CD4-positive, alpha-beta T cell treated with Interleukin-10 for 1 hour (primary cell): ENCODE measurements at places on chromosomes 11 and 22.

GRCh38 chr22:49203859-49204598 lies 623.6 kb downstream of the BRD1 start:
- DNase-seq, result no peak

DNA sequence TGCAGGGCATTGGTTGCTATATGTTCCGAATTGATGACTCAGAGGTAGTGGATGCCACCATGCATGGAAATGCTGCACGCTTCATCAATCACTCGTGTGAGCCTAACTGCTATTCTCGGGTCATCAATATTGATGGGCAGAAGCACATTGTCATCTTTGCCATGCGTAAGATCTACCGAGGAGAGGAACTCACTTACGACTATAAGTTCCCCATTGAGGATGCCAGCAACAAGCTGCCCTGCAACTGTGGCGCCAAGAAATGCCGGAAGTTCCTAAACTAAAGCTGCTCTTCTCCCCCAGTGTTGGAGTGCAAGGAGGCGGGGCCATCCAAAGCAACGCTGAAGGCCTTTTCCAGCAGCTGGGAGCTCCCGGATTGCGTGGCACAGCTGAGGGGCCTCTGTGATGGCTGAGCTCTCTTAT lies 5.4 kb upstream of the TTC36 start:
- no peak for DNase-seq

DNA sequence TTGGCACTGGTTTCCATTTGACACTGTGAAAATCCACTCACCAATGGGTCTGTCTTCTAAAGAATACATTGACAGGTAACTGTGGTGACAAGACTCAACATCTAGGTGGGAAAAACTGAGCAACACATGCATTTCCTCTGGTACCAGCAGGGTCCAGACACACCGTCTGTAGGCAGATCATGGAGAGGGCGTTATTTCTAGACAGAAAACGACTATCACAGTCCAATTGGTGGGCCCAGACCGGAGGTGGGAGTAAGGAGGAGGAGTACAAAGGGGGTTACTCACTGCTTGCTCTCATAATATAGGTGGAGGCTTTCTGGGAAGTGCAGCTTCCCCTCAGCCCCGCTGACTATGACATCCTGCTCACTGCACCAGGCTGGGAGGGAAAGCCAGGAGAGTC lies 9.9 kb downstream of the OVCH2 start:
- no peak for DNase-seq

GRCh38 chr11:8686325-8686724 lies 3.7 kb downstream of the RPL27A start:
- no peak for DNase-seq

DNA sequence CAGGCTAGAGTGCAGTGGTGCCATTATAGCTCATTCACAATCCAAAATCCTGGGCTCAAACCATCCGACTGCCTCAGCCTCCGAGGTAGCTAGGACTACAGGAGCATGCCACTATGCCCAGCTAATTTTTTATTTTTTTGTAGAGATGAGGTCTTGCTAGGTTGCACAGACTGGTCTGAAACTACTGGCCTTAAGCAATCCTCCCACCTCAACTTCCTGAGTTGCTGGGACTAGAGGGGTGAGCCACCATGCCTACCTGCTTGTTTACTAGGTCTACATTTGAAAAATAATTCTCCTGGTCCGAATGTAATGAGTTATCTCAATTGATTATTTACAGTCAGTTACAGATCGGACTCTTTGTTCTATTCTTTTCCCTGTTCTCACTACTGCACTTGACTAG lies 22.0 kb downstream of the TAF1D start:
- no peak for DNase-seq

- DNase-seq, result no peak
Observed at GRCh38 chr11:66339162-66339675, 3.0 kb upstream of the RIN1 start.

GRCh38 chr22:29689206-29689879 lies 30.5 kb upstream of the CABP7 start:
- DNase-seq, result no peak

DNA sequence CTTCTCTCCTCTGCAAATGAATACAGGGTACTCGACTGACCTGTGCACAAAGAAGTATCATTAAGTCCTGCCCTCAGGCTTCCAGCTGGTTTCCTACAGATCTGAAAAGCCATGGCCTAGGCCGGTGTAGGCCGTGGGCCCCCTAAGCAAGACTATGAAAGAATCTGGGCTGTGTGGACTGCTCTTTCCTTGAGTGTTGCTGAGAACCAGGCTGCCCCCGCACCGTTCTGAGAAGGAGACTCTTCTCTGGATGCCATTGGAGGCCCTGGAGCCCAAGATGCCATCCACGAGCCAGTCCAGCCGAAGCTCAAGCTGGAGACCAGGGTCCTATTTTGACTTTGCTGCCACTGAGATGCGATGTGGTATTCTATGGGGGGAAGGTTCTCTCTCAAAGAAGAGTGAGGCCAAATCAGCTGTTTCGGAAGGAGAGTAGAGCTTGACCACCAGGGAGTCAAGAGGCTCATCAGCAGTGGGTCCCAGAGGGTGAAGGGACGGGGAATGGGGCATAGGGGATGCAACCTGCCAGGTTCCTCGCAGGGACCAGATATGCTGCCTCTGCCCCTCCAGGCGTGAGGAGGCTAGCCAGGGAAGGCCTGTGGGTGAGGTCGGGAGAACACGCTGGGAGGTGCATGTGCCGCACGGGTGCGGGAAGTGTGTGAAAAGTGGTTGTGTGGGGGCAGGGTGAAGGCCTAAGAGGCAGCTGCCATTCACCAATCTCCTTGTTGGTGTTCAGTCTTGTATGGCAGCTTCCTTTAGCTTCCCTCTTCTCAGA lies 96.4 kb upstream of the B3GAT1 start:
- no peak for DNase-seq

GRCh38 chr11:34978236-34979191 lies 62.1 kb downstream of the PDHX start:
- DNase-seq, result no peak

DNA sequence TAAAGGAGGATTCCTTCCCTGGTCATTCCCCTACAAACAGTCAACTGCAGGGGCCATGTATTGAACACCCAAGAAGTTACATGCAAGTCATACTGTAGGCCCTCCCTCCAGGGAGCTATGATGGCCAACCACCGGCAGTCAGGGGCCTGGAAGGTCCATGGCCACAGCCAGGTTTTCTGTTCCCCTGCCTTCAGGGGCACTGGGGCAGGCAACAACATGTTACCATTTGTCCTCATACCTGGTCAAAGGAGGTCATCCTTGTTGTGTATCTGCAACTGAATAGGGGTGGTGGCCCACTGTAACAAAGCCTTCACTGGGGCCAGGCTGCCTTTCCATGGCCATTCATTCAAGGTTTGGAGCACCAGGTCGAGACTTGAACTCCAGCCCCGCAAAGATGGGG lies 433.6 kb downstream of the DYNC2H1 start:
- DNase-seq, result no peak

GRCh38 chr22:46366801-46367706 lies 31.5 kb downstream of the TRMU start:
- DNase-seq, result no peak

DNA sequence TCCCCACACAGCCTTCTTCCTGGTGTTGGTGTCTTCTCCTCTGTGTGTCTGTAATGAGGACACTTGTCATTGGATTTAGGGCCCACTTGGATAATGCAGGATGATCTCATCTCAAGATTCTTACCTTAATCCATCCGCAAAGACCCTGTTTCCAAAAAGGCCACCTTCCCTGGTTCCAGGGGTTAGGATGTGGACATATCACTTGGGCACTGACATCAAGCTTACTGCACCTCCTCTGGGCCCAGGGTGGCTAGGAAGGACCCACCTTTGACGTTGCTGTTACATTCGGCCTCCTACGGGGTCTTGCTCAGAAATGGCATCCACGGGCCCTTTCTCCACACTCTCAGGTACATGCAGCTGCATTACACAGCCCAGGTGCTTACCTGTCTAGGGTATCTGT lies 535.9 kb downstream of the BRD1 start:
- no peak for DNase-seq
